ENCODE measurements at places on chromosomes 1 and 21.

GRCh38 chr1:103489935-103490334 is 35.6 kb upstream of the RNPC3 start:
- no peak for DNase-seq

DNA sequence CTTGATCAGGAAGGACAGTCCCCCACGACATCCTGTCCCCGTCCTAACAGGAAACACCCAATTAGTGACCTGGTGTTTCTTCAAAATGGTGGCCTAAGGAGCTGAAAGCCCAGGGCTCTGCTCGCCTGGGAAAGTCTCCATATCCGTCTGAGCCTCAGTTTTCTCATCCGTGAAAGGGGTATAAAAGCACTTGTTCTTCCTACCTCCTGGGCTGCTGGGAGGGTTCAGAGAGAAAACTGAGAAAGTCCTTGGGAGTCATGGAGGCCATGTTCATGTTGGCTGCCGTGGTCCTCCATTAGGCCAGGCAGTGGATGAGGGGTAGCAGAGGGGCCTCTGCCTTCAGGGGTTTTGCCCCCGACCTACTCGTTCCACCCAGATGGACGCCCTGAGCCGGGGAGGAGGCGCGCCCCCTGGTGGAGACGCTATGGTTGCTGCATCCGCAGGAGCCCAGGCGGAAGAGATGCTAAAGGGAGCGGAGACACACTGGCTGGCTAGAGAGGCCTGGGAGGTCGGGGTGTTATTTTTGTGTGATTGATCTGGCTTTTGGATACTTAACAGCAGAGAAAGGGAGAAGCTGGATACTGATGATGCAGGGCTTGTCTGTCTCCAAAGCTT is 113.5 kb downstream of the PRDM2 start:
- no peak for DNase-seq

- DNase-seq: no peak
Measured at GRCh38 chr1:30718636-30719405, 4.6 kb downstream of the MATN1 start.

DNA sequence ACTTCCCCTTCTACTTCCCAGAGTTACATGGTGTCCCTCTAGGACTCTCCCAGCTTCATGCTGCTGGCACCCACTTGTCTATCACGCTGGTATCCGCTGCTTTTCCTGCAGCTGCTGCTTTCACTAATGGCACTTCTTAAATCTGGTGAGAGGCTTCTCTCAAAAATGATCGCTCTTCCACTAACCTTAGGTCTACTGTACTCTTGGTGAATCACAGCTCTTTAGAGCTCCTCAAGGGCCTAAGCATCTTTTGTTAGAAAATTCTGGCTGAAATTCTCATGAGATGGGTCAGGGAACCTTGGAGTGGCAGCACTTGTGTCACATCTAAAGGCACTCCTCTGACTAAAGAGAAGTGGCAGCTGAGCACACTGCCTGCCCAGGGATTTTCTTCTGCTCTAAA is 32.1 kb downstream of the ZMYND12 start:
- DNase-seq: peak; percentile 55

- no peak for DNase-seq
Measured at GRCh38 chr1:25117233-25117823, 115.0 kb downstream of the SYF2 start.

GRCh38 chr1:179870870-179871269 is 6.7 kb downstream of the TOR1AIP2 start:
- DNase-seq: no peak

DNA sequence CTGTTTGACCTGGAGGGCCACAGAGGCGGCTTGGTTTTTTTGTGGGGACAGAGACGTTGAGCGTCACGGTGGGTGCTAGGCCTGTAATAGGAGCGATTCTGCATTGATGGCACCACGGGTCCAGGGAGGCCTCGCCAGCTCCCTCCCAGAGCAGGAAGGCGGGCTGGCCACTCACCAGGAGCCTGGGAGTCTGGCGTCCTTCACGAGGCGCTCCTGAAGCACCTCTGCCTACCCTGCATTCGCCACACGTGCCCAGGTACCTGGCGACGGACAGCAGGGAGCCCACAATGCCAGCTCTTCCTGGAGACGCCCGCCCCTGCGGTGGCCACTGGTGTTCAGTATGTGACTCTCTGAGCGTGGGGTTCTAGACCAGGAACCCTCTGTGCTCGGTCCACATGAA is 69.9 kb upstream of the TRAPPC10 start:
- DNase-seq: no peak

GRCh38 chr1:24424207-24424606 is 8.6 kb downstream of the NIPAL3 start:
- DNase-seq: no peak

DNA sequence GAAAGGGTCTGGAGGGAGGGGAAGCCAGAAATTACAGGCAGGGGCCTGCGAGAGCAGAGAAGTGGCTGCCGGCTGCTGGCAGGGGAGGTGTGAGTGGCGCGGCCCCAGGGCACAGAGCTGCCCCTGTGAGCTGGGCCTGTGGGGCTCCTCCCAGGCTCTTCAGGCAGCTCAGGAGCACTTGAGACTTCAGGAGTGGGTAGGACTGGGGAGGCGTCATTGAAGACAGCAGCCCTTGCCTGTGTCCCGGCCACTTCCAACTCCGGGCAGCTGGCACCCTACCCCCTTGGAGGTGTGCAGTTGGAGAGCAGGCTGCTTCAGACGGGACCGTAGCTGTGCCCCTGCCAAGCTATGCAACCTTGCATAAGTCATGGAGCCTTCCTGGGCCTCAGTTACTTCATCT is 87.5 kb upstream of the ACTL8 start:
- peak; percentile 71 for DNase-seq

Measured in NCI-H524 treated with DMSO at 0.1 percent for 48 hours (cell line).